Hematopoietic multipotent progenitor cell treated with erythropoietin and hydrocortisone succinate and interleukin-3 and kit ligand, for 6 days (in vitro differentiated cells): ENCODE measurements at places on chromosomes 11 and 22.
A peak's percentile ranks its signal among the peaks of the same experiment; 100 is the strongest.

- no peak for DNase-seq
These were observed 72.8 kb downstream of the PPP2R1B start for GRCh38 chr11:111693224-111693937.

DNA sequence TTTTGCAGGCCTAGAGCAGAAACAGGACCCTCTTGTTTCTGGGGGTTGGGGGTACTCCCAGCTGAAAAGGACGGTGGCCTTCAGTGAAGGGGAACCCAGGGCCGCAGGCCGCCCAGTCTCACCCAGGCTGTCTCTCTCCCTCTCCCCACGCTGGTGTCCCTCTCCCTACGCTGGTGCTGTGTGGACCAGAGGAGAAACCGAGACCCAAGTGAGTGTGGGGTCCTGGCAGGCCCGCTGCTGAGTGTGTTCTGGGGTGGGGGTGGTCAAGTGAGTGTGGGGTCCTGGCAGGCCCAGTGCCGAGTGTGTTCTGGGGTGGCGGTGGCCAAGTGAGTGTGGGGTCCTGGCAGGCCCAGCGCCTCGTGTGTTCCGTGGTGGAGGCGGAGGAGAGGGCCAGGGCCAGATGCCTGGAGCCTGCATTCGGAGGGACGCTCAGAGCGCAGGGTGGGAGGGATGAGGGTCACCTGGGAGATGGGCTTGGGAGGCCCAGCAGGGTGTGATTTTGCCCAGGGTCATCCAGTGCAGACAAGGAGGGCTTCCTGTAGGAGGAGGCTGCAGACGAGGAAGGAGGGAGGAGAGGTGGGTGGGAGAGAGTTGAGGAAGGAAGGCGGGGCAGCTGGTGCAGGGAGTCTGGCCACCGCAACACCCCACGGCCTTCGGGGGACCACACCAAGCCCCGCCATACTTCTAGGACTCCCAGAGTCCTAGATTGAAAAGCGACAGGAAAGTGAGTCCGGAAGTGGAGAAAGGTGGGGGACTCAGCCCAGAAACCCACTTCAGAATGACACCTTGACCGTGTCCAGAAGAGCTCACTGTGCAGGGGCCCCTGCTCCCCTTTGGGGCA is 10.3 kb downstream of the TNNT3 start:
- DNase-seq, result no peak

DNA sequence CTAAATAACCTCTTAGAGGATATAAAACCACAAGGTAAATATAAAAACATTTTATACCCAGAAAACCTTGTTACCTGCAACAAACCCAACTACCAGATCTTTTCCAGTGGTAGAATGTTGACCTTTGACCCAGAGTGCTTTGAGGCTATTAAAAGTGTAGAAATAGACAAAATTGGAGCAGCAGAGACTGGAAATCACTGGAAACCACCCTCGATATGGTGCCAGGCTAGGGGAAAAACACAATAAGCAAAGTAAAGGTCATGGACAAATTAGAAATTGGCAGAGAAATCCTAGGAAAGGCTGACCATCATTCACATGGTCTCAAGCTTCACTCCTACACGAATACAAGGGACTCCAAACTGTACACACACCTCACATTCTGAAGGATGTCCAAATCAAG is 26.7 kb downstream of the SLC25A17 start:
- DNase-seq, result no peak

DNA sequence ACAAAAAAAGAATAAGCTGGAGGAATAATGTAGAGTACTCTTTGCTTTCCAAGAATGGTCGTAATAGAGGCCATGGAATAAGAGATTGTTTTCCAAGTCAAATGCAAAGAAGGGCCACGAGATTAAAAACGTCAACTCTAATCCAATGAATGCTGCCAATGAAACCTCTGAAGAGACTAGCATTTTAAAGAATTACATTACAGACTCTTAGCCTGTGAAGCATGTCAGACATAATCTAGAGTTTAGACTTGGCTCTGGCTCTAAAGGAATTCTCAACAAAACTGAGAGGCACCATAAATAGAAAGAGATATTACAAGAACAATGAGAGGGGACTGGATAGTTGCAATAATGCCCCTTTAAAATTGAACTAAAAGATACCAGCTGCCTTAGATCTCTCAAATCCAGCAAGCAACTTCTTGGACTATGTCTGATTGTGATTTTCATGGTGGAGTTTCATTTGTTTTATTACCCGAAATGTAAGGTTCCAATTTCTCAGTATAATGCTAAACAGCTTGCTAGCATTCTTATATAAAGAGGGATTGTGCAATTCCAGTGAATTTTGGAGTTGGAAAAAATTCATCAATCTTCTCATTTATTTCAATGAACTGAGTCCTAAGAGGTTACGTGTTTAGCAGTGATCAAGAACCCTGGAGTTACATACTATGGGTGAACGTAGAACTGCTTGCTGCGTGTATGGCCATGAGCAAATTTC is 5.6 kb downstream of the ETS1 start:
- no peak for DNase-seq

DNA sequence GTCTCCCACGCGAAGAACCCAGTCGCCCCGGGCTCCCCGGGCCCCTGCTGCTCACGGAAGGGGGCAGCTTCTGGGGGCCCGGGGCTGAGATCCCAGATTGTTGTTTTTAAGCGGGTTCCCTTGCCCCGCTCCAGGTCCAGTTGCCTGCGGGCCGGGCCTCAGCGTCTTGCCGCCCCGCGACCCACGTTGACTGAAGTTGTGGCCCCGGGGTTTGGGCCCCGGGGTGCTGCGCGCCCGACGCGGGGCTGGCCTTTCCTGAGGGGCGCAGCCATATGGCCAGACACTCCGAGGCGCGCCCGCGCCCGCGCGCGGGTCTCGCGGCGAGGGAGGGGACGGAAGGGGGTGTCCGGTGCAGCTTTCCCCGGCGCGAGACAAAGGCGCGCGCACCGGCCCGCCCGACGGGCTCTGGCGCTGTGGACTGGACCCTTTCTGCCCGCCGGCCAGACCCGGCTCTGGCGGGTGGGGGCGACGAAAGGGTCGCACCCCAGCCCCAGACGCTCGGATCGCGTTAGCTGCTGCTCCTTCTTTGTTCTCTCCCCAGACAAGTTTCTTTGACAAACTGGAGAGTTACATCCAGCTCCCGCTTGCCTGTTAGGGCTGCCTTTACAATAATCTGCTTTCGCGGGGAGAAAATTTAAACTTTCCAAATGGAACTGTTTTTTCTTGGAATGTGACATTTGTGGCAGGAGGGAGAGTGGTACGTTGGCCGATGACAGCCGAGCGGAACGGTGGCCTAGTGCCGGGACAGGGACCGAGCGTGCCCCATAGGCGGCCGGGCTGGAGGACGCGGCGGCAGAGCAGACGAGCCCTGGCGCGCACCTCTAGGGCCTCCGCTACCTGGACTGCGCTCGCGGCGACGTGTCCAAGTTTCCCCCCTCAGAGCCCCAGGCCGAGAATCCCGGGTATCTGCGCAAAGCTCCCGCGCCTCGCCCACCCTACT is 716 bp downstream of the AMOTL1 start:
- peak; percentile 58 for DNase-seq

GRCh38 chr11:7869467-7869866 is 61.6 kb downstream of the OR10A6 start:
- DNase-seq, result no peak

- no peak for DNase-seq
These were observed 114.9 kb downstream of the ARHGAP32 start for GRCh38 chr11:129077191-129077590.
